ENCODE measurements at places on chromosomes 11 and 22.

GRCh38 chr11:75403037-75403436 is 3.7 kb downstream of the RPS3 start:
- DNase-seq, result no peak

GRCh38 chr11:75011872-75012271 is 23.1 kb downstream of the NEU3 start:
- no peak for DNase-seq

DNA sequence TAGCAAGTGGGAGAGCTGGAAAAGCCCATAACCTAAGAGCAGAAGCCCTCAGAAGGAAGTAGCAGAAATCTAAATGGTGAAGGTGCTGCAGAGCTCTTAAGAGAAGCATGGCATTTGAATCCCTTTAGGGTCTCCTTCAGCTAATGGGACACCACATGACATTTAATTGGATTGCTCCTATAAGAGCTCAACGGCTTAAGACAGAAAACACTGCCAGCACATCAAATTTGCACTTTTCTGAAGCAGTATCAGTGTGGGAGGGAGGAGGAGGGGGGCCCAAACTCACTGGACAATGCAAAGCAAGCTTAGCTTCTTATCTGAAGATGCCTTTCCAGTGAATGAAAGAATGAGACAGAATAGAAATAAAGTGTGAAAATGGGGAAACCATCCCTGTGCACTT is 287.9 kb upstream of the MTNR1B start:
- DNase-seq, result no peak

DNA sequence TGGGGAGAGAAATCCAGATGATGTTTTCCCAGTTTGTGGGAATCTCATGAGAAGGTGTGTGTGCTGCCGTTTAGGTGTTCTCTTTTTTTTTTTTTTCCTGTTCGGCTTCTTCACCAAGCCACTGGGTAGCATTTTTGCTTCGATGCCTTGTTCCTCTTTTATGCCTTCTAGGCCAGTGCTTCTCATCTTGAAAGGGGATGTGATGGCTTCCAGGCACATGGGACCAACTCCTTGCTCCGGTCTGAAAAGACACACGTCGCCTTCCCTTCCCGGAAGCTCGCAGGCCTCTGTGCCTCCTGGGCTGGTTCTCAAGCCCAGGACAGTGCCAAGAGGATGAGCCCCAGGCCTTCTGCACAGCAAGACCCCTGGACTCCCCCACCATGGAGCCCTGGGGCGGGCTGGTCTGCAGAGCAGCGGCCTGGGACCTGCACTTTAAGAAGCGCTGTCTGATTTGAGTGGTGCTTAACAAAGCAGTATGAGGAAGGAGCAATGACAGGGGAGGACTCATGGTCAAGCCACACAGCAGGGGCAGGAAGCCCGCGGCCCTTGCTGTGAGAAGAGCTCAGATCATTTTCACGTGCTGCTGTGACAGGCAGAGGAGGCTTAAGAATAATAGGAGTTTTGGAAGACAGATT is 158.8 kb downstream of the MPPED1 start:
- DNase-seq, result no peak

DNA sequence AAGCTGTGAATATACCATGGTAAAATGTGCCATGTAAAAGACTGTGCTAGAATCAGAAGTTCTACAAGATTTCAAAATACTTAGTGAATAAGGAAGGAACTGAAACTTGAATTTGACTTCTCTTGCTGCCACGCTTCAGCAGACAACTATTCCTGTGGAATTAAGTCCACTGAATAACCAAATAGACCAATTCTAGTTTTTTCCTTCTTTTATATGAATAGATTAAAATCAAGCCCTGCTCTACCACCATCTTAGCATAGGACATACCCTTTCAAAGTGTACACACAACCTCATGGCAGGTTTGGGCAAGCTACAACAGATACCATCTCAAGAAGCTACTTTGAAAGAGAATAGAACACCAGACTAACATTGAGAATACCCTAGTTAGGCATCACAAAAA is 23.4 kb upstream of the CLNS1A start:
- DNase-seq, result no peak

- no peak for DNase-seq
Observed at GRCh38 chr22:49783036-49783746, 44.5 kb downstream of the BRD1 start.

GRCh38 chr11:115141231-115142114 is 362.7 kb downstream of the CADM1 start:
- DNase-seq, result no peak

- no peak for DNase-seq
Observed at GRCh38 chr22:40237788-40238424, 60.2 kb downstream of the TNRC6B start.

- DNase-seq, result no peak
Observed at GRCh38 chr11:67421430-67422031, 6.1 kb downstream of the CARNS1 start.

DNA sequence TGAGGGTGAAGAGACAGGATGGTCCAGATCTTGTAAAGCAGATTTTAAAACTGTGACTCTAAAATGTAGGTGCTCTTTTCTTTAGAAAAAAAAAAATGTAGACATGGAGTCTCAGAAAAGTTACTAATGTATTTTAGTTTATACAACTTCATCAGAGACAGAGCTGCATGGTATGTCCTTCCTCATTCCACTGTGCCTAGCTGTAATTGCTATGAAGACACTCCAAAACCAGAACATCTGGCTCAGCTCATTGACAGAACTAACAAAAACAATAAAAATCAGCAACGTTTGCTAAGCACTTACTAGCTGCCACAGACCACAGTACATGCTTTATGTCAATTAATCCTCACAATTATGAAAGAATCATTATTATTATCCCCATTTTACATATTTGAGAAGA is 160.7 kb downstream of the BARX2 start:
- no peak for DNase-seq

DNA sequence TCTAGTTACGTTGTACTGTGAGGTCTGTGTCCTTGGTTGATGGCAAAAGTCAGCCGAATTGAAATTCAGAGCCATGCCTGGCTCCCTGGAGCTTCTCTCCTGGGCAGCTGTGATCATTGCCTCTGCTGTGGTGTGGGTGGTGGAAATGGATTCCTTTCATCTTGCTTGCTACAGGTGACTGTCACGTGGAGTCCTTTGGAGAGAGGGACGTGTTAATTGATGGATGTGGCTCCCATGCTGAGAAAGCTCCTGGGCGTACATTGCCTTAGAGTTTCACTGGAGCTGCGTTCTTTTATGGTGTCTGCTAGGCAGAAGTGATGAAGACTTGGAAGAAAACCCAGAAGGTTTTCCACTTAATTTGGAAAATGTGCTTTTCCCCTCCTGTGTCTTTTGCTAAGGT is 41.9 kb upstream of the PPP6R3 start:
- no peak for DNase-seq

- no peak for DNase-seq
Observed at GRCh38 chr11:112965656-112966055, 4.4 kb downstream of the NCAM1 start.

Measured in CD4-positive, alpha-beta T cell treated with Interleukin-2 at 100 ng/mL for 4 hours (primary cell).